Stomach (tissue), 19 donors: ENCODE measurements at places on chromosomes 1 and 21. TPM values are rescaled to one million over a fixed set of nuclear protein-coding genes. Genes with fewer than 3 reads are reported as not detected.

- no peak overlapping the region for H3K27ac ChIP-seq
- no peaks in the 10 kb centered on the region for H3K27me3 ChIP-seq
- H3K36me3 ChIP-seq = no peaks in the 10 kb centered on the region
- H3K4me3 ChIP-seq = no peak overlapping the region
- peaks cover 5% of the 10 kb centered on the region for H3K4me1 ChIP-seq
These were observed 11.3 kb upstream of the LRRC8D start for GRCh38 chr1:89809556-89809955.

- H3K4me1 ChIP-seq = peaks cover 7% of the 10 kb centered on the region
- peaks cover 22% of the 10 kb centered on the region for H3K36me3 ChIP-seq
- H3K4me3 ChIP-seq = no peak overlapping the region
- H3K27me3 ChIP-seq = no peaks in the 10 kb centered on the region
- no peak for DNase-seq
These were observed 2.7 kb downstream of the ITGA10 start for GRCh38 chr1:145906954-145907753.

- peaks cover 8% of the 10 kb centered on the region for H3K27me3 ChIP-seq
- H3K36me3 ChIP-seq = peaks cover 12% of the 10 kb centered on the region
- H3K4me3 ChIP-seq = no peak overlapping the region
These were observed 13.4 kb upstream of the LRRC47 start for GRCh38 chr1:3809680-3810079.

GRCh38 chr1:179917601-179918429, 35.7 kb downstream of the TOR1AIP1 start:
- H3K36me3 ChIP-seq = peaks cover 89% of the 10 kb centered on the region
- H3K4me1 ChIP-seq = no peaks in the 10 kb centered on the region
- no peak overlapping the region for H3K27ac ChIP-seq
- no peak overlapping the region for H3K4me3 ChIP-seq
- no peak for DNase-seq
- no peaks in the 10 kb centered on the region for H3K27me3 ChIP-seq

- H3K4me3 ChIP-seq = peak overlapping the region; percentile 46
- no peak overlapping the region for H3K27ac ChIP-seq
- H3K4me1 ChIP-seq = peaks cover 17% of the 10 kb centered on the region
- peaks cover 43% of the 10 kb centered on the region for H3K27me3 ChIP-seq
These were observed 351 bp downstream of the MIXL1 start for GRCh38 chr1:226223786-226224244.

DNA sequence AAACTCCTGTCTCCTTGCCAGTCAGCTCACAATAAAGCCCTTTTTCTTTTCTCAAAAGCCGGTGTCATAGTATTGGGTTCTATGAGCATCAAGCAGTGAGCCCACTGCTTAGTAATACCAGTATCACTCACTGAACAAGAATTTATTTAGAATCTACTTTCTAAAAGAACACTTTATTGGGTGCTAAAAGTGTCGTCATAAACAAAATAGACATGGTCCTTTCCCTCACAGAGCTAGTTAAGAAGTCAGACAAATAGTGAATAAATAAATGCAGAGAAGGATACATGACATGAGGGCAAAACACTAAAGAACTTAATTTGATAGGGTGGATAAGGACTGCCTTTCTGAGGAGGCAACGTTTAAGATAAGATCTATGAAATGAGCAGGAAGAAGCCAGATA, 32.2 kb downstream of the EVI5 start:
- H3K27me3 ChIP-seq = no peaks in the 10 kb centered on the region
- no peaks in the 10 kb centered on the region for H3K4me1 ChIP-seq
- DNase-seq = no peak

The FAM3B gene
- 89.0 TPM for total RNA-seq

GRCh38 chr1:31900790-31901189, 37.4 kb downstream of the PTP4A2 start:
- H3K4me1 ChIP-seq = no peaks in the 10 kb centered on the region
- no peaks in the 10 kb centered on the region for H3K27me3 ChIP-seq
- no peak for DNase-seq

The SVBP gene
- total RNA-seq = 11.2 TPM

- H3K4me1 ChIP-seq = no peaks in the 10 kb centered on the region
- H3K36me3 ChIP-seq = no peaks in the 10 kb centered on the region
- no peaks in the 10 kb centered on the region for H3K27me3 ChIP-seq
- DNase-seq = no peak
- no peak overlapping the region for H3K27ac ChIP-seq
These were observed 26.2 kb downstream of the PGBD5 start for GRCh38 chr1:230400007-230400344.

- DNase-seq = peak; percentile 16
- no peaks in the 10 kb centered on the region for H3K4me1 ChIP-seq
- no peak overlapping the region for H3K4me3 ChIP-seq
- no peaks in the 10 kb centered on the region for H3K36me3 ChIP-seq
- no peaks in the 10 kb centered on the region for H3K27me3 ChIP-seq
These were observed 87.7 kb upstream of the EDN2 start for GRCh38 chr1:41572224-41572623.

GRCh38 chr1:228918335-228918734, 183.1 kb downstream of the RHOU start:
- H3K4me3 ChIP-seq = no peak overlapping the region
- H3K36me3 ChIP-seq = no peaks in the 10 kb centered on the region
- no peak overlapping the region for H3K27ac ChIP-seq

DNA sequence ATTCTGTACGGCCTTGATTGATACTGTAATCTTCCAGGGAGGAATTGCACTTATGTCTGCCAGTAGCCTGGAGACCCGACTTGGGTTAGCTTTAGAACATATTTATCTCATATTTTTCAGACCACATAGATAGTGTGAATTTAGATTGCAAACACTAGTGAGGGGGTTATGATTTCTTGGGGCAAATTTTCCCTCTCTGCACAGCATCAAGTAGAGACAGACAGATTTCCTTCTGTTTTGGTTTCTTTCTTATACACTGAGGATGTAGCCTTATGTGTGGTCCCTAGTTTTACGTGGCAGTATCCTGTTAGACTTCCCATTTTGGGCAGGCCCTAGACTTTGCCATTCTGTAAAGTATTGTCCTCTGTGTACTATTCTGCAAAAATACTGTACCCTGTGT, 29.0 kb downstream of the SOAT1 start:
- H3K4me1 ChIP-seq = no peaks in the 10 kb centered on the region
- no peak overlapping the region for H3K4me3 ChIP-seq
- H3K36me3 ChIP-seq = peaks cover 49% of the 10 kb centered on the region
- no peak overlapping the region for H3K27ac ChIP-seq

The CLCA1 gene
- not detected for total RNA-seq

- peaks cover 16% of the 10 kb centered on the region for H3K4me1 ChIP-seq
- peak; percentile 48 for DNase-seq
- H3K4me3 ChIP-seq = no peak overlapping the region
- no peak overlapping the region for H3K27ac ChIP-seq
- no peaks in the 10 kb centered on the region for H3K27me3 ChIP-seq
These were observed 30.7 kb downstream of the NOL9 start for GRCh38 chr1:6523566-6523965.

The TRIM63 gene
- total RNA-seq = not detected

The ERVH48-1 gene
- total RNA-seq = 0.55 TPM

DNA sequence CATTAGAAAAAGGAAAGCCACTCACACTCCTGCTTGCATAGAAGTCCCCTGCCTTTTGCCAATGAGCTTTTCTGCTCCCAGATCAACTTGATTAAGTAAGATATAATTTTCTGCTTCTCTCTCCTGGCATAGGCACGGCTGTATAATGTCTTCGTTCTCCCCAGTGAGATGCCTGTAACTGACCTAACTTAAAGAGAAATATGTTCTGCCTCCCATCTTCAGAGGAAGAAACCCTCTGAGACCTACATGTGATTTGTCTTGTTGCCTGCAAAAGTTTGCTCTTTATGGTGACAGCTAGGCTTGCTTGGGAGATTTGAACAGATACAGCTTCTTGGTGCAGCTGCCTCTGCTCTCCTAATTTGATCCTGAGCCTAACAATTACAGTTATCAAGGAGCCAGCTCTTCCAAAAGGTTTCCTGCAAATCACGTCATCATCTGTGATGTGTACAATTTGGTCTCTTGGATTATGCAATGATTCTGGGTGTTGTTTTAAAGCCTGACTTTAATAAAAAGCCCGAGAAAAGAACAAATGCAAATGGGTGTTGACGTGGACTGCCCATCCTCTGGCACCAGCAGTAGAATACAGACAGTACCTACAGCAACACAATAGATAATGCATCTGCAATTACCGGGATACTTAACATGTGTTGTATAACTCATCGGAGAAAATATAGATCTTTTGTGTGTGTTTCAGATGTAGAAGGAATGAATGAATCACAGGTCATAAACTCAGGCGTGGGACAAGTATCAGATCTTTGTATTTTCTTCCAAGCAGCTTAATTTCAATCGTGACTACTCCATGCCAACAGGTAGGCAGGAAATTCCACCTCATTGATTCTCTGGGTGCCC, 76.2 kb upstream of the KAZN start:
- DNase-seq = peak; percentile 83
- H3K36me3 ChIP-seq = no peaks in the 10 kb centered on the region
- peak overlapping the region; percentile 60 for H3K27ac ChIP-seq
- H3K4me1 ChIP-seq = peaks cover 7% of the 10 kb centered on the region
- H3K4me3 ChIP-seq = no peak overlapping the region

DNA sequence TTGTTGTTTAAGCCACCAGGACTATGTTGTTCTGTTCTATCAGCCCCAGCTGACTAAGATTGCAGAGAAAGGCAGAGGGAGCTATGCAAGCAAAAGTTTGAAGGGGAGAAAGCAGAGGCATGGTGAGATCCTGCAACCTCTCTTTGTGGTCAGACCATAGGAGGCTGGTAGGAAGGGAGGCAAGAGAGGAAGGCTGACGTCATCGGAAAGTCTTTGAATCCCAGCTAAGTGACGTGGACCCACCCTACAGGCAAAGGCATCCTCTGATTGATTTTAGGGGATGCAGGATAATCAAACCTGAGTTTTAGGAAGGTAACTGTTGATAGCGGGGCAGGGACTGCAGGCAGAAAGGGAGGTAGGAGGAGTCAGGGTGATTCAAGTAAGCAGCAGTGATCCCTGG, 23.3 kb upstream of the TNNI1 start:
- H3K27me3 ChIP-seq = no peaks in the 10 kb centered on the region
- H3K4me3 ChIP-seq = no peak overlapping the region
- H3K36me3 ChIP-seq = no peaks in the 10 kb centered on the region
- no peak for DNase-seq
- no peaks in the 10 kb centered on the region for H3K4me1 ChIP-seq

The OR2L3 gene
- not detected for total RNA-seq

The BATF3 gene
- not detected for total RNA-seq

- DNase-seq = no peak
- peaks cover 48% of the 10 kb centered on the region for H3K4me1 ChIP-seq
- no peak overlapping the region for H3K4me3 ChIP-seq
- H3K36me3 ChIP-seq = no peaks in the 10 kb centered on the region
- H3K27me3 ChIP-seq = no peaks in the 10 kb centered on the region
These were observed 1.2 kb upstream of the LUZP1 start for GRCh38 chr1:23169727-23170335.

DNA sequence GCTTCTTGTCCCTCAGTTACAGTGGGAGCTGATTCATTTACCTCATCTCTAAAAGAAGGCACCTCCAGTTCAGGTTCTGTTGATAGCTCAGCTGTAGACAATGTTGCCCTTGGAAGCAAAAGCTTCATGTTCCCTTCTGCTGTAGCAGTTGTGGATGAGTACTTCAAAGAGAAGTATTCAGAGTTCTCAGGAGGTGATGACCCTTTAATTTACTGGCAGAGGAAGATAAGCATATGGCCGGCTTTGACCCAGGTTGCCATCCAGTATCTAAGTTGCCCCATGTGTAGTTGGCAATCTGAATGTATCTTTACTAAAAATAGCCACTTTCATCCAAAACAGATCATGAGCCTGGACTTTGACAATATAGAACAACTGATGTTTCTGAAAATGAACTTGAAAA, 4.5 kb downstream of the ZBED6 start:
- DNase-seq = no peak
- H3K27me3 ChIP-seq = no peaks in the 10 kb centered on the region
- no peaks in the 10 kb centered on the region for H3K36me3 ChIP-seq
- peaks cover 34% of the 10 kb centered on the region for H3K4me1 ChIP-seq
- H3K27ac ChIP-seq = no peak overlapping the region

GRCh38 chr1:165259236-165259635, 97.3 kb downstream of the LMX1A start:
- peaks cover 13% of the 10 kb centered on the region for H3K27me3 ChIP-seq
- no peaks in the 10 kb centered on the region for H3K36me3 ChIP-seq
- no peak overlapping the region for H3K27ac ChIP-seq
- no peak overlapping the region for H3K4me3 ChIP-seq
- no peak for DNase-seq
- no peaks in the 10 kb centered on the region for H3K4me1 ChIP-seq

- no peaks in the 10 kb centered on the region for H3K27me3 ChIP-seq
- DNase-seq = no peak
- H3K36me3 ChIP-seq = peaks cover 91% of the 10 kb centered on the region
- H3K27ac ChIP-seq = no peak overlapping the region
- H3K4me1 ChIP-seq = no peaks in the 10 kb centered on the region
- no peak overlapping the region for H3K4me3 ChIP-seq
These were observed 46.9 kb downstream of the USP48 start for GRCh38 chr1:21736011-21736410.

GRCh38 chr1:151684128-151684527, 32.5 kb downstream of the CELF3 start:
- no peaks in the 10 kb centered on the region for H3K4me1 ChIP-seq
- no peak overlapping the region for H3K27ac ChIP-seq
- no peak overlapping the region for H3K4me3 ChIP-seq

The SNX7 gene
- total RNA-seq = 20.3 TPM

The ELAPOR1 gene
- total RNA-seq = 185 TPM

DNA sequence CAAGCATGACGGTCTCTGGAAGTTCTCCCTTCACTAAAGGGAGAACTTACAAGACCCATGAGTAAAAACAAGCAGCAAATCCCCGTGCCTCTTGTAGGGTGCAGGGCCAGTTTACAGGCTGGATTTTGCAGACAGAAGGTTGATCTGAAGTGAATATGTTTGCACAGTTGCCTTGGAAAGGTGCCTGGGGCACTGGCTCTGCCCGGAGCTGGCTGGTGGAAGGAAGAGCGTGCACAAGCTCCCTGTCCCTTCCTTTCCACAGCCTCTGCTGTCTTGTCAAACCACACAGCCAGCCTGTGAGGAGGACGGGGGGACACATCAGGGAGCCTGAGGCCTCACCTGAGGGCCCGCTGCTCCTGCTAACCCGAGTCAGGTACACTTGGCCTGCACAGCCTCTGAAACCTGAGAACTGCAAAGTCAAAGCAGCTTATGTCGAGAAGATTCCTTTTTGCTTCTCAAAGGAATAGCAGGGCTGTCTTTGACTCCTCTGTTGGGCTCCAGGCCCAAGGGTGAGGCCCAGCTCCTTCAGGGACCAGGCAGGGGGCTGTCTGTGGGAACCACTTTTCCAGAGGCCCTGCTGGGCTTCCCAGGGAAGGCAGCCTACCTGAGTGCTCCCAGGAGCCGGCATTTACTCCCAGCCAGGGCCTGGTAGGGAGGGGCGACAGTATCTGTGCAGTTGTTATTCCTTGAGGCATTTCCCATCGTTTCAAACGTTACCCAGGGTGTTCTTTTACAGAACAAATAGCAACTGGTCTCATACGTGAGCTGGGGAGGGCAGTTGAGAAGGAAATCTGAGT, 251.5 kb downstream of the SIPA1L2 start:
- peak; percentile 37 for DNase-seq
- H3K36me3 ChIP-seq = no peaks in the 10 kb centered on the region
- H3K27me3 ChIP-seq = no peaks in the 10 kb centered on the region
- H3K27ac ChIP-seq = no peak overlapping the region

The CFAP107 gene
- not detected for total RNA-seq
